NCI-H187 (cell line): ENCODE measurements at places on chromosomes 1 and 21.

- DNase-seq: no peak
These were observed 76.8 kb upstream of the RAB4A start for GRCh38 chr1:229194096-229194495.

GRCh38 chr1:65393347-65393746, 27.1 kb upstream of the LEPR start:
- no peak for DNase-seq

GRCh38 chr1:195903203-195903602, 705.0 kb downstream of the KCNT2 start:
- DNase-seq: no peak

DNA sequence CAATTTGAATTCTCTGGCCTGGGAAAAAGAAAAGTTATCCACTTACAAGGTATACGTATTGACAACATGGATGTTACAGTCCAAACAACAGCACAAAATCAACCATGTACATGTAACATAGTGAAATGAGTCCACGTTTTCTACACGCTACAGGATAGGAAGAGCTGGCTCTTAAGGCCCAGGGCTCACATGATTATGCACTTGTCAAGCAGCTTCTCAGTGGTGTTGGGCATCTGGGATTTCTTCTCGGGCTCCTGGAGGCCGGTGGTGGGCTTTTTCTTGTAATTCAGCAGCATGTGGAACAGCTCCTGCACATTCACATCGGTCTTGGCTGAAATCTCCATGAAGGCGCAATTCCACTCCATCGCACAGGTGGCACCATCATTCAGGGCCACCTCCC, 4.0 kb downstream of the DIRAS3 start:
- no peak for DNase-seq
